ENCODE measurements at places on chromosomes 3 and 15. TPM values are rescaled to one million over a fixed set of nuclear protein-coding genes. Genes with fewer than 3 reads are reported as not detected.

The SLCO2A1 gene
- not detected for total RNA-seq

The EPB42 gene
- not detected for total RNA-seq

The DGKG gene
- 0.12 TPM for total RNA-seq

The C3orf20 gene
- total RNA-seq, result 0.07 TPM

The PPP2R3A gene
- 0.17 TPM for total RNA-seq

The LIPC gene
- total RNA-seq, result not detected

GRCh38 chr3:12773710-12774086 lies 14.6 kb upstream of the TMEM40 start:
- DNase-seq, result no peak

DNA sequence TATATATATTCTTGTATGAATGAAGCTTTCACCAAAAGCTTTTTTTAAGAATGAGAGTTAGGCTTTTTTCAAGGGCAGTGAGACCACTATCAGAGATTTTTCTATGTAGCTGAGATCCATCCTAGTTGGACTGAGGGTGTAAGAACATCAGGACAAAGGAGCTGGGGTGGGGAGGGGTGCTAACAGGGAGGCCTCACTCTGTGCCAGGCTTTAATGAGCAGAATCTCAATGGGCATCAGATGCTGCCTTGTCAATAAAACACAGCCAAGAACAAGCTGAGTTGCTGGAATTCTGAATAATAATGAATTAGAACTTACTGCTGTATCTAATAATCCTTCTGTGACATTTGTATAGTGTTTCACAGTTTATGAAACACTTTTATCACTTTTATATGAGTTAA lies 41.4 kb upstream of the USP3 start:
- DNase-seq, result no peak

DNA sequence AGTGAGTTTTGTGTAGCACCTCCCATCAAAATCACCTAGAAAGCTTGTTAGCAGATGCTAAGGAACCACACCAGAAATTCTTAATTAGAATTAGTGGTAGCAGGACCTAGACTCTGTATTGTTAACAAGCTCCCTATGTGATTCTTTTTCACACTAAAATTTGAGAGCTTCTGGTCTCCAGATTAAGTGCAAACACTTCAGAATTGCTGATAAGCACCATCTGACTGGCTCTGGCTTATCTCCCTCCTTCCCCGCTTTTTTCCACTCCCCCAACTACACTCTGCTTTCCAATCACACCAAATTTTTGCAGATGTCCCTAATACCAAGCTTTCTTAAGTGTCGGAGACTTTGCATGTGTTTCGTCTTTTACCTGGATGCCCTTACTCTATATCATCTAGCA lies 410.1 kb upstream of the DPH6 start:
- no peak for DNase-seq

GRCh38 chr3:65761446-65762234 lies 277.1 kb downstream of the MAGI1 start:
- DNase-seq, result no peak

DNA sequence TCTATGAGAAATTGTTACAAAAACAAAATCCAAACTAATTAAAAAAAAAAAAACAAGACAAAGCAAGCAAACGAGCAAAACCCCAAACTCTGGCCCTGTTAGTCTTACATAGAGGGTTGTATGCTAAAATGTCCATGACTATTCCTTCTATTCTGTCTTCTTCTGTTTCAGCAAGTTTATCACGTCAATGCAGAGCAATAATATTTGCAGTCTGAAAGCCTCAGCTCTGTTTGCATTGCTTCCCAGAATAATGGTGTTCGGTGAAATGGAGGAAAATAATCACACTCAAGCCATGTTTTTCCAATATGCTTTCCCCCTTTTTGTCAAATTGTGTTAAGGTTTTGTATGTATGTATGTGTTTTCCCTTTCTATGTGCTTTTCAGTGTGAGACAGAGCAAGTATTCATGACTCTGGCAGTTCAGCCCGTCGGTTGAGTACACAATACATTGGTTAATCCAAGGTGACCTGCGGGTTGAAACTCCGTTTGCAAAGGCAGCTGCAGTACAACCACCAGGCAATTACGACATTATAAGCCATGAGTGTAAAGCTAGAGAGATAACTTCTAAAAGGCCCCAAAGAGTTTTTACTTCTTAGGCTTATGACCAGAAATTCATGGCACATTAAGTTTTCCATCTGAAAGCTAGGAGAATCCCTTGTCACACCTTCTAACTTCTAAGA lies 34.9 kb upstream of the MAGI1 start:
- no peak for DNase-seq

DNA sequence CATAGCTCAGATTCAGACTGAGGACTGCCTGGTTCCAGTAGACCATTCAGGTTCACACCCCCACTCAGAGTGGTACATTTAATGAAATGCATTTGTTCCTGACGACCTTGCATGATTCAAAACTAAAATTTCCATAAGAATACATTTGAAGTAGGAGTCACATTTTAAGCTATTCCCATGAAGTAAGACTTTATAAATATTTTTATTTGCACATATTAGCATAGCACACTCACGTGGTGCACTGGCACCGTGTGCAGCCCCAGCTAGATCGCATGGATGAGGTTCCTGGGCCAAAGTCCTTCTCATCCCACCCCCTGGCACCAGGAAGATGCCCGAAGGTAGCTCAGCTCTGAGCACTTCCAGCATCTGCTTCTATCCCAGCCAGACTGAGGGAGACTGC lies 59.4 kb downstream of the SLCO2A1 start:
- no peak for DNase-seq

GRCh38 chr3:45537616-45537969 lies 57.0 kb upstream of the LIMD1 start:
- DNase-seq, result no peak

- DNase-seq, result no peak
Observed at GRCh38 chr15:83733206-83733605, 79.3 kb downstream of the ADAMTSL3 start.

GRCh38 chr3:55815262-55815661 lies 328.2 kb upstream of the WNT5A start:
- DNase-seq, result no peak

DNA sequence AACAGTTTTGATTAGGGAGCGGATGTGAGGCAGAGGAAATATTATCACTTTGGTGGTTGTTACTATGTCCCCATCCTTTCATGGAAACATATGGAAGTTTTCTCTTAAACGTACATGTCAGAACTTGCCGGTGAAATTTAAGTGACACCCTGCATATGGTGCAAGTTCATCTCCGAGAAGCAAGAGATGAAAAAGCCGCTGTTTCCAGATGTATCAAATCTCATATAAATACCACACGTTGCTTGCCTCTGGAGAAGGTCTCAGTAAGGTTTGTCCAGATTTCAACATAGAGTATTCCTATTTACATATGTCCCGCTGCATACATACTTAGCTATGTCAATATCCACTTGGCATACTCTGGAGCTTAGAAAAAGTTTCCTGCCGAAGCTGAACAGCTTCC lies 172.2 kb upstream of the ICE2 start:
- DNase-seq, result no peak

DNA sequence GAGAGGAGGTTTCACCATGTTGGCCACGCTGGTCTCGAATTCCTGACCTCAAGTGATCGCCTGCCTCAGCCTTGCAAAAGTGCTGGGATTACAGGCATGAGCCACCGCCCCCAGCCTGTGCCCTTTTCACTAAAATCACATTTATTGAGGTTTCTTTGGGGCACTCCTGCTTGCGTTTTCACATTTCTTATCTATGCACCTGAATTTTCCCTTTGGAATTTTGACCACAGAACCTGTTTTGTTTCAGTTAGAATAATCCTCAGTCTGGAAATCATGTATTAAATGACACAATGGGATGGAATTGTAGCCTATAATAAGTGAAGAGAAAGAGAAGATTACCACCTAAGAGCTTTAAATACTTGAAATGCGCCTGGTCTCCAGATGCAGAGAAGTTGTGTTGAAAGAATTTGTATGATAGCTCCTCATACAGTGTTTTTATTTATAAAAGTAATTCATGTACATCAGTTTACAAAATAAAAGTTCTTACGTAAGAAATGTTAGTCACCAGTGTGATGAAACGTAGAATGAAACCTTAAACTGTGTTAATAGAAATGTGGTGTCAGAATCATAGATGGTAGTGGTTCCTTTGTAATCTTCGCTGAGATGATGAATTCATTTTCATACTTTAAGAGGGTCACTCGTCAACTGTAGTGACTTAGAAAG lies 107.0 kb downstream of the TCF12 start:
- no peak for DNase-seq

DNA sequence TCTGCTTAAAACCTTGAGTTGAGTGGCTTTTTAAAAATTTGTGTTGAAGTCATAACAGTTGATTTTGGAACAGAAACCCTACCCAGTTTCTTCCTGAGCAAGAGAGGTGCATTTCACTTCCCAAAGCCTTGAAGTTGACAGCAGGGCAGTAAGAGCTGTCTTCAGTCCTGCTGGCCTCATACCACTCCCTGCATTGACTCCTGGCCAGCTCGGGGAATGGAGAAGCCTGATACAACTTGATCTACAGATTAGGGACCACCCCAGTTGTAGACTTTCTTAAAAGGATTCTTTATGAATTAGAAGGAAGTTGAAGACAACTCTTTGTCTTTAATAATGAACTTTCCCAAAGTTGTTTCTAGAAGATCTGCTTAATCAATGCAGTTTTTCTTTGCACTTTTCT lies 90.6 kb upstream of the FLNB start:
- DNase-seq, result no peak

- DNase-seq, result no peak
Observed at GRCh38 chr3:74001436-74001835, 376.7 kb upstream of the PDZRN3 start.

DNA sequence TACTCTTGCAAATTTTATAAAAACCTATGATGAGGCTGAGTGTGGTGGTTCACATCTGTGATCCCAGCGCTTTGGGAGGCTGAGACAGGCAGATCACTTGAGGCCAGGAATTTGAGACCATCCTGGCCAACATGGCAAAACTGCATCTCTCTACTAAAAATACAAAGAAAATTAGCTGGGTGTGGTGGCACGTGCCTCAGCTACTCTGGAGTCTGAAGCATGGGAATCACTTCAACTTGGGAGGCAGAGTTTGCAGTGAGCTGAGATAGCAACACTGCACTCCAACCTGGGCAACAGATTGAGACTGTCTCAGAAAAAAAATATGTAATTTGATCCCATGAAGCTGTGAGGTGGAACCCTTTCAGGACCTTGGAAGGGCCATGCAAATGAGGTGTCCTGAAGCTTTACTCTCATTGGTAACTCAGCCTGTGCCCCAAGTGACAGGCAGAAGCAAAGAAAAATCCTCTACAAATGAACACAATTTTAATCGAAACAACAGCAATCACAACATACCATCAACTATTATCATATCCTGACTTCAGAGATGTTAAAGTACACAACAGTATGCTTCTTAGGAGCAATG lies 84.6 kb upstream of the CDV3 start:
- DNase-seq, result no peak

- peak; percentile 47 for DNase-seq
Observed at GRCh38 chr3:195815169-195815771, 3.5 kb upstream of the MUC4 start.

DNA sequence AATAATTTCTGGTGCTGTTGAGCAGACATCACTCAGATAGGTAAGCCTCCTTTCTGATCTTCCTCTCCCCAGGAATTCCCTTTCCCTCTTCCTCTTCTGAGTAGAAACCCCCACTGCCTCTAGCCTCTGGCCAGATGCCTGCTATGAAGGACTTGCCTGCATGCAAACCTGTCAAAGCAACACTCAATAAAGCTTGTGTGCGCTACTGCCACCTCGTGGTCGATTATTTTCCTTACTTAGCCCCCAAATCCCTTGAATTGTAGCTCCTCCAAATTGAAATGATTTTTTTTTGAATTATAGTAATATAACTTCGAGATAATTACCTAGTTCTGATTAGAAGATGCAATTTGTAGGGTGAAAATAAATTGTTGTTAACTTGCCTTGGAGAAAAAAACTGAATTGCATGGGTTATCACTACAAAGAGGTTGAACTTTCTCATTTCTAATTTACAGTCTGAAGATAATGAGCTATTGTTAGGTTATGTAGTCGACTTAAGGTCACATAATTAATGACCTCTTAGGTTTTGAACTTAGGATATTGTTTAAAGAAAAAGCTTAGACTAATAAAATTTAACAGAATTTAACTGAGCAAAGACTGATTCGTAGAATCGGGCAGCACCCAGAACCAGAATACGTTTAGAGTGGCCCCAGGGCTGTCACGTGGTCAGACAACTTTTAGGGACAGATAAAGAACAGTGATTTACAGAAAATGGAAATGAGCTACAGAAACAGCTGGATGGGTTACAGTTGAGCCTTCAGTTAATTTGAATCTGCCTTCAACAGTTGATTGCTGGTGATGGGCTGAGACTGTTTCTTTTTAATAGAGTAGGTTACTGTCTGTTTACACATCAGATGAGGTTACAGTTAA lies 269.3 kb downstream of the ARPP21 start:
- DNase-seq, result peak; percentile 53

DNA sequence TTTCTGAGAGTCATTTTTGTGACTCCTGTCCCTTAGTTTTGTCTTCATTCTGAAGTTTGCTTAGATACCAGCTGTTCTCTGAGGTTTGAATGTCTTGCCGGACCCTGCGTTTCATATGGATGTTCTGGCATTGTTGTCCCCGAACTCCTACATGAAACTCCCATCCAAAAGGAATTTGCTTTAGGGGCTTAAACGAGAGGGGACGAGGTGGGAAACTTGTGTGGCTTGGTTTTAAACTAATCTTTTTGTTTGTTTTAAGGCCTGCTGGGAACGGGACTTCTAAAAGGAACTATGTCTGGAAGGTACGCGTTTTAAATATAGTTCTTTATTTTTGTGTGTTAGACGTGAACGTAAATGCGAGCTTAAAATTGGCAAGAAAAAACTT lies 679 bp downstream of the RPL35A start:
- DNase-seq, result no peak

DNA sequence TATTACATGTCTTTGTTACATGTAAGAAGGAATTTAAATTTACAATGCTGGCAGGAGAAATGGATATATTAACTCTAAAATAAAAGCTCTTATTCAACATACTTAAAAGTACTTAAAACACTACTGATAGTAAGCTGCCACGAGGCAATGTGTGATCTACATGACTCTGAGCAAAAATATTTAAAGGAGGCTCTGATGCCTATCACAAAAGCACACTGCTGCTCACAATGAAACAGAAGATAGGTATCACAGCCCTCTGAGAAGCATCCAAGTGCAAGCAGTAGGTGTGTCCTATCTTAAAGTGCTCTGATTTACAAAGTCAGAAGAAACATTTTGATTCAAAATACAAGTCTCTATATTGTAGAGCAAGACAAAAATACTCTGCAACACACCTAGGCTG lies 371.2 kb upstream of the WNT5A start:
- DNase-seq, result no peak

DNA sequence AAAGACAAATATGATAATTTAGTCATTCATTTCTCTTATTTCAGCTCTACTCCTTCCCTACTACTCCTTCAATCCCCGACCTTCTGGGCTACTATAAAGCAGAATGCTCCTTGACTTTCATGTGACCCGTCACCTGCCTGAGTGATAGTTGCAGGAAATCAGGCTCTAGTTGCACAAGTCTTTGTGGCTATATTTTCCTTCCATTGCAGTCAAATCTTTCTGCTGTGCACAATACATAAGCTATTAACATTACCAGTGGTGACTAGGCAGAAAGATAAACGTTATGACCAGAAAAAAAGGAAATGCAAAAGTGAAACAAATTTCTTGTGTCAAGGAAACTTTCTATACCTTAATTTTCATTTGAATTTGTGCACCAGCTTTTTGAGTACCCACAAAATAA lies 2.3 kb downstream of the SUCNR1 start:
- DNase-seq, result no peak

Data from activated CD4-positive, alpha-beta memory T cell treated with anti-CD3 and anti-CD28 coated beads for 36 hours (primary cell).